ENCODE measurements at places on chromosomes 16 and 17.

DNA sequence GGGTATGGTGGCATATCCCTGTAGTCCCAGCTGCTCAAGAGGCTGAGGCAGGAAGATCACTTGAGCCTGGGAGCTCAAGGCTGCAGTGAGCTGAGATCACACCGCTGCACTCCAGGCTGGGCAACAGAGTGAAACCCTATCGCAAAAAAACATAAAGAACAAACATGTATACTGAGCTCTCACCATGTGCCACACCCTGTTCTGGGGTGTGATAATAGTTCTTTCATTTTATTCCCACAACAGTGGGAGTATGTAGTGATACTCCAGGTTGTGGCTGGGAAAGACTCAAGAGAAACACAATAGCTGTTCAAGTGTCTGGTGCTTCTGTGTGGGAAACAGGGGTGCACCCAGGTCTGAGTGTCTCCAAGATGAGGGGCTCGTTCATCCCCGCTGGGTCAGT, 90.7 kb downstream of the SOCS1 start:
- DNase-seq: no peak

DNA sequence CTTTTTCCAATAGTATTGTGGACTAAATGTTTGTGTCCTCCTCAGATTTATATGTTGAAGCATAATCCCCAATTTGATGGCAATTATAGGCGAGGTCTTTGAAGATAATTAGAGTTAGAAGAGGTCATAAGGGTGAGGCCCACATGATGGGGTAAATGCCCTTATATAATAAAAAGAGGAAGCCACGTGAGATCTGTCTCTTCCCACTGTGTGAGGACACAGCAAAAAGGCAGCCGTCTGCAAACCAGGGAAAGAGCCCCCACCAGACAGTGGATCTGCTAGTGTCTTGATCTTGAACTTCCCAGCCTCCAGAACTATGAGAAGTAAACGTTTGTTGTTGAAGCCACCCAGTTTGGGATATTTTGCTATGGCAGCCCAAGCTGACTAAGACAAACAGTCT, 76.0 kb downstream of the LYRM1 start:
- no peak for DNase-seq

GRCh38 chr16:80048250-80048649, 447.7 kb upstream of the MAF start:
- DNase-seq: no peak

- no peak for DNase-seq
These were observed 144.8 kb downstream of the KCNJ2 start for GRCh38 chr17:70314096-70314495.

DNA sequence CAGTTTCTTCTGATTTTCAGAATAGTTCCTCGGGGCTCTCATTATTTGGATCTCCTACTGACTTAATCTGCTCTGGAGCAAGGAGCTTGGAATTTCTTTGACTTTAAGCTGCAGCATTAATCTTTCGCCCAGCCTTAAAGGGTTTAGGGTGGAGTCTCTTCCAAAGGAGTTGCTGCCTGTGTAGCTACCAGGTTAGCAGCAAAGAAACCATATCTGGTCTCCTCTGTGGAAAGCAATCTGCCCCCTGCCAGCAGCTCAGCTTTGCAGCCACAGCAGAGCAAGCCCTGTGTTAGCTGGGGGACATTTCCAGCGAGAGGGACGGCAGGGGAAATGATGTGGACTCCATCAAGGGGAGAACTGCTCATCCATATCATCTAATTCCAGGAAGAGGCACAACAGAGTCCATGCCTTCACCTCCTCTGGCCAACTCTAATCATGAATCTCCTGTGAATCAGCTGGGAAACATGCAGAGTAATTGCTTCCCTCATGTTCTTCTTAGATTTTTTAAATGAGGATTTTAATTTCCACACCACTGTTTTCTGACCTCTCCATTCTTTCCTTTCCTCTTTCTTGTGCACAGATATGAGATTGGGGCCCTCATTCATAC, 827.6 kb upstream of the CA10 start:
- DNase-seq: no peak

DNA sequence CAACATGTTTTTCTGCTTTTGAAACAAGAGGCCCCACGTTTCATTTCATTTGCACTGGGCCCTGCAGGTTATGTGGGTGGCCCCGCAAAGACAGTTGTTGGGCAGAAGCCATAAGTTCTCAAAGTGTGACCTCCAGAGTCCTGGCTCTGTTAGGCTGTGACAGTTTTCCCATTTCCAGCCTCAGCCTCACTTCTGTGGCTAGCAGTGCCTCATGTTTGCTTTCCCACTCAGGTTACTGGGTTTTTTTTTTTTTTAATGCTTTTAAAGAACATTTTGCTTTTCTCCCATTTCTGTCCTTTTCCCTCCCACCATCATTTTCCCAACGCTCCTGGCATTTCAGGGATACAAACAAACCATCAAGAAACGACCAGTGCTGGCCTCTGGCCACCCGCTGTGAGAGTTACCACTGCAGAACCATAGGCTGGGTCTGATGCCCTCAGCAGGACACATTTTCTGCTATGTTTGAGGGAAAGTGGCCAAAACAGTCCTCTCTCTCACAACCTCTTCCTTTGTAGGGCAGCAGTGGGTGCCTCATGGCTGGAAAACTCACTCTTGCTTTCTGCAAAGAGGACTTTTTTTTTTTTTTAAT, 159.0 kb upstream of the MPHOSPH6 start:
- DNase-seq: no peak

- no peak for DNase-seq
These were observed 84.0 kb upstream of the CACNG5 start for GRCh38 chr17:66750781-66751543.

DNA sequence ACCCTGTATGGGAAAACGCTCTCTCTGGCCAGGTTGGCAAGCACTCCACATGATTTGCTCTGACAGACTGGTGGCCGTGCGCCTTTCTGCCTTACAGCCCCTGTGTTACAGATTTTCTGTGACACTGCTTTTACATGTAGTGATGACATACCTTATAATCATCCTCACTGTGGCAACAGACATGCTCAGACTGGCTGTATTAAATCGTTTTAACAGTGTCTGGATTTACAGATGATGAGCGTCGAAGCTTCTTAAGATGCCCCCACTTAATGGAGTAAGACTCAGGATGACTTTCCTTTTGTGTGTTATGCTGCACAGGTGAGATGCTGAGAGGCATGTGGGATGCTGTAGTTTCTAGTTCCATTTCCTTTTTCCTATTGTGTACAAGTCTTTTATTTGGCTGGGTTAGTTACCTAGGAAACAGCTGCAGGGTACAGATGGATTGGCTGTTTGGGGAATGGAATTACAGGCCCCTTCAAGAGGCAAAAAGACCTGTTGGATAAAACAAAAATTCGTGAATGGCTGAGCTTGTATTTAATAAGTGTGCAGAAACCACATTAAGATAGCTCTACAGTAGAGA, 20.9 kb upstream of the VWA3A start:
- no peak for DNase-seq

All from Peyer's patch (tissue), 4 donors.